Activated CD4-positive, alpha-beta T cell treated with anti-CD3 and anti-CD28 coated beads, Interleukin-2, amount 50 U/mL, for 24 hours (primary cell): ENCODE measurements at places on chromosomes 3 and 15.
A peak's percentile ranks its signal among the peaks of the same experiment; 100 is the strongest.

DNA sequence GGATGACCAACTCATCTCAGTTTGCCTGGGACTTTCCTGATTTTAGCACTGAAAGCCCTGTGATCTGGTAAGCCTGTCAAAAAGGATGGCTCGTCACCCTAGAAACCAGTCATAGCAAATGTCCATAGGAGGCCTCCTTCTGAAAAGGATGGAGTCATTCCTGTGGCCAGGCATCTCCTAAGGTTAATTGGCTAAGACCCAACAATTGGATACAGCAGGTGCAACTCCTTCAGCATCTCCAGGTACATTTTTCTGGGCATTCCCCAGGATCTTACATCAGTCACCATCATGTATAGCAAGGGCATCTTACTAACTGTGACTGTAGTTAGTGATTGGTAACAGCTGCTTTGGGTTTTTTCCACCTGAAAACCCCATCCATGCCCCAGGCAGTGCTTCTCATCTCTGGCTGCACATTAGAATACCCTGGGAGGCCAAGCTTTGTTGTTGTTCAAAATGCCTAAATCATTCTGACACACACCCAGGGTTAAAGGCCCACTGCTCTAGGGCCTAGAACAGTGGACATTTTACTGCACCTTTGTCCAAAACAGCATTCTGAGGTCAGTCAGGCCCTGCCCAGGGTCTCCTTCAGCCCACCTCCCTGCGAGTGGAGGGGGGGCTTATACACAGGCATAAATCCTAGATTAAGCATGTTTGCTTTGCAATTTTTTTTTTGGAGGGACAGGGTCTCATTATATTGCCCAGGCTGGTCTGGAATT, 28.3 kb upstream of the GALNT15 start:
- DNase-seq, result no peak

DNA sequence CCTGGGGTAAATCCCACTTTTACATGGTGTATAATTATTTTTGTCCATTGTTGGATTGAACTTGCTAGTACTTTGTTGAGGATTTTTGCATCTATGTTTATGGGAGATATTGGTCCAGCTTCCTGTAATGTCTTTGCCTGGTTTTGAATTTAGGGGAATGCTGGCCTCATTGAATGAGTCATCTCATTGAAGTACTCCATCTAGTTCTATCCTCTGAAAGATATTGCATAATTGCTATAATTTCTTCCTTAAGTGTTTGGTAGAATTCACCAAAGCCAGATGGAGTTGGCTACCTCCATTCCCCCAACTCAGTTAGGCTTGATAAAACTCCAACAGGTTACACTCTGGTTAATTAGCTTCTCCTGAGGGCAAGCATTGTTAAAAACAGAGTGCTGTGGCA, 237.4 kb upstream of the TGFBR2 start:
- DNase-seq, result no peak

DNA sequence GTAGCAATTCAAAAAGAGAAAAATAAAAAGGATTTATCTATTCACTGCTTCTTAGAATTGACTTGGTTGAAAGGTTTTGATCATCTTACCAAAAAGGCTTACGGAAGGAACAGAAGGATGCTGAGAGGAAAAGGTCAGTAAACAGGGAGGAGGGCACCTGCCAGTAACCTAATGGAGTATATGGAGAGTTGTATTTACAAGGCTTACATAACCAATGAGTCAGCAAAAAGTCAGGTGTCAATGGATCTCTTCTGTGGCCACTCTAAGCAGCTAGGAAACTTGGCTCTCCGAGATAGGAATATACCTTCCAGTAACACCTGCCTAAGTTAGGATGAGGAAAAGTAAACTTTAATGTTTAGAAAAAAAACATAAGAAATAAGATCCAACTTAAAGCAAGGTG, 80.5 kb upstream of the PLXND1 start:
- DNase-seq, result no peak

GRCh38 chr15:89412905-89413411, 78.3 kb upstream of the POLG start:
- DNase-seq, result no peak

DNA sequence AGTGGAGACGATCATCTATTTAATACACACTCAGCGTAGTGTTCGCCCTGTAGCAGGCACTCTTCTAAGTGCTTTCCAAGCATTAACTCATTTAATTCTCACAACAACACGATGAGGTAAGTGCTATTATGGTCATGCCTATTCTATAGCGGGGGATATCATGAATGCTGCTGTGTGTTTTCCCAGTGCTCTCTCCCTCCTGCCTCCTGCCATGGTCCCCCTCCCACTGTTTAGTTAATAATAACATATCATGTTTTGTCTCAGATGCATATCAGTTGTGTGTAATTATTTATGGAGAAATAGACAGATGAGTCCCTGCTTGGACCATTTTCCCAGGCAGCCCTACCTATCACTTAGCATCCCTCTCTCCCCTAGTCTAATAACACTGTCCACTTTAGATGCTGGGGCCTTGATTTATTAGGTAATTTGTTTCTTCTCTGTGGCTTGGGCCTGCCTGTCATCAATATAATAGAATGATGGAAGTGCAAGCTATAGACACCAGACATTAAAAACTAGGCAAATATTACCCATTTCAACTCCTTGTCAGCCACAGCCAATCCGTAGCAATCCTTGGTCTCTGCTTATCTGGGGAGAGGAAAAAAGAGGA, 122.9 kb upstream of the TLE3 start:
- DNase-seq, result no peak

GRCh38 chr3:149299938-149300801, 33.3 kb downstream of the TM4SF18 start:
- DNase-seq, result no peak

- DNase-seq, result no peak
Observed at GRCh38 chr15:101660005-101660404, 7.8 kb upstream of the TM2D3 start.

DNA sequence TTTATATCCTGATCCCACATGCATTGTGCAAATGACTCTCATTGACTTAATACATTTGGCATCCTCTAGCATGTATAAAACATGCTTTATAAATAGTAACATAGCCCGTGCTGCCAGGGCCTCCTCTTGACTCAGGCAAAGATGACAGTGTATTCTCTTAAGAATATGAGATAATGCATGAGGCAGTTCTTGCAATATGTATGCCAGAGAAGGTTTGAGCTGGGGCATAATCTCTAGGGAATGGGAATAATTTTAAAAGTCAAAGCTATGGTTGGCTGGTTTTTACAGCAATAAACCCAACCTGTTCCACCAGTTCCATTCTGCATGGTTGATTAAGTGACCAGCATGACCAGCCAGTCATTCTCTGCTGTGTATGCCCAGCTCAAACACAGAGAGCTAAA, 179.0 kb upstream of the PFN2 start:
- DNase-seq, result no peak

GRCh38 chr15:99755692-99756409, 22.6 kb upstream of the LYSMD4 start:
- peak; percentile 1 for DNase-seq

DNA sequence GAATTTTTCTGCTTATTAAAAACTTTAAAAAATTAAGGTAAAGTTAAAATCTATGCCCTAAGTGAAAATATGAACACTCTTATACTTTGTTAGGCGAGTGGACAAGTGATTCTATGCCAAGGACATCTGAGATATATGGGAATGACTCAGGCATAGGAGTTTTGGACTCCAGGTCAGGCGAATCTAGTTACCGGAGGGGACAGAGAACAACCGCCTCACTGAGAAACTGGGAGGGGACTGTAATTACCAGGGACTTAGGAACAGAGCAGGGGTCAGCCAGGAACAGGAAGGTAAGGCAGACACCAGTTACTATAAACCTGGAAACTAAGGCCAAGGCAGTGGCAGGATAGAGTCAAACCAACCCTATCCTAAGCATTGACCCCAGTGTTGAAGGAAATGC, 16.8 kb upstream of the ATP1B3 start:
- no peak for DNase-seq

GRCh38 chr15:70475921-70476320, 287.4 kb downstream of the UACA start:
- no peak for DNase-seq

DNA sequence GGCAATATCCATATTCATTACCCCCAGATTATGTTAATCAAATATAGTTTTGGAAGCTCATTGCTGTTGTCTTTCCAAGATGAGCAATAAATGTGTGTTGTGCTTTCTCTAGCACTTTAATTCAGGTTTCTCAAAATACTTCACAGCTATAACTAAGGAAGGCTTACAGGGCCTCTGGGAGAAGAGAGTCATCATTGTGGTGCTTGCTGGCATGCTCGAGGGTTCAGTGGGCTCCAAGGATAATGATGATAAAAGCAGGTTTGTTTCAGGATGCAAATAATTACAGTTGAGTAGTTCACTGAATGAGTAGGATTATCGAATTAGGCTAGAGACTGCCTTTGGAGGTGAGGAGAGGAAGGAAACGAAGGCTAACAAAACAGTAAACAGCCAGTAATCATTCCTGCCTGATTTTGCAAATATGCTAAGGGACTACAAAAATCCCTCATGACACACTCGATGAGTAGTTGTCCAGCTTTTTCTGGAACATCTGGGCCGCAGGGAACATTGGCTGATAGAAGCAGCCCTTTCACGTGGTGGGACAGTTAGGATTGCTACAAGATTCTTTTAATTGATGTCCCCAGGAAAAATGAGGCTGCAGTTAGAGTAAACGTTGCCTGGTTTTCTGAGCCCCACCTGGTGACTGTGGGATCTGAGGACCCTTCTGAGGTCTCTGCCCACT, 54.1 kb downstream of the SLC7A14 start:
- no peak for DNase-seq

GRCh38 chr3:156587760-156588069, 32.8 kb upstream of the SSR3 start:
- DNase-seq, result no peak

DNA sequence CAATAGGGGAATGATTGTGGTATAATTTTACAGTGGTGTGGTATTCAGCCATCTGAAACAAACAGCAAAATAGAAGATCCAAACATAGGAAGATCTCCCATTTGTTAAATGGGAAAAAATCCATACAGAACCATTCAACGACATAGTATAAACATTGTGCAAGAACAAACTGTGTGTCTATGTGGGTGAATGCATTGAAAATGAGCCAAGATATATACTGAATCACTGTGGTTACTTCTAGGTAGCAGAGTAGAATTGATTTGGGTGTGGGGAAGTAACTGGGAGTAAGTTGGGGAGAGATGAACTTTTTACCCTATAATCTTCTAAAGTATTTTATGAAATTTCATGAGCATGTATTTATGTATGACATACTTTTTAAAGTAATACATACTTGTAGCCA, 123.1 kb upstream of the UMPS start:
- DNase-seq, result no peak

- no peak for DNase-seq
Observed at GRCh38 chr3:157248590-157249422, 88.9 kb upstream of the CCNL1 start.

DNA sequence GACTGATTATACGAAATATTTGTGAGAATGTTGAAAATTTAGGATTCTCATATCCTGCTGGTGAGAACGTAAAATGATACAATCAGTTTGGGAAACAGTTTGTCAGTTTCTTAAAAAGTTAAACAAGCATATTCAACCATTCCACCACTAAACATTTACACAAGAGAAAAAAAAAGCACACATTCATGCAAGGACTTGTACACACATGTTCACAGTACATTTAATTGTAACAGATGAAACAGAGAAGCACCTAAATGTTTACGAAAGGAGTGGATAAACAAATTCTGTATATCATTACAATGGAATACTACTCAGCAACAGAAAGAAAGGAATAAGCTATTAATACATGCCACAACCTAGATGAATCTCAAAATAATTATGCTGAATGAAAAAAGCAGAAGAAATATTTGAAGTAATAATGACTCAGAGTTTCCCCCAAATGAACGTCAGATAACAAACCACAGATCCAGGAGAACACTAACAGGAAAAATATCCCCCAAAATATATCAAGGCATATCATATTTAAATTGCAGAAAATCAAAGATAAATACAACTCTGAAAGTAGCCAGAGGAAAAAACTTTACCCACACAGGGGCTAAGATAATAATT, 14.3 kb downstream of the ANKRD28 start:
- no peak for DNase-seq

GRCh38 chr3:126928921-126929474, 53.9 kb upstream of the PLXNA1 start:
- no peak for DNase-seq

DNA sequence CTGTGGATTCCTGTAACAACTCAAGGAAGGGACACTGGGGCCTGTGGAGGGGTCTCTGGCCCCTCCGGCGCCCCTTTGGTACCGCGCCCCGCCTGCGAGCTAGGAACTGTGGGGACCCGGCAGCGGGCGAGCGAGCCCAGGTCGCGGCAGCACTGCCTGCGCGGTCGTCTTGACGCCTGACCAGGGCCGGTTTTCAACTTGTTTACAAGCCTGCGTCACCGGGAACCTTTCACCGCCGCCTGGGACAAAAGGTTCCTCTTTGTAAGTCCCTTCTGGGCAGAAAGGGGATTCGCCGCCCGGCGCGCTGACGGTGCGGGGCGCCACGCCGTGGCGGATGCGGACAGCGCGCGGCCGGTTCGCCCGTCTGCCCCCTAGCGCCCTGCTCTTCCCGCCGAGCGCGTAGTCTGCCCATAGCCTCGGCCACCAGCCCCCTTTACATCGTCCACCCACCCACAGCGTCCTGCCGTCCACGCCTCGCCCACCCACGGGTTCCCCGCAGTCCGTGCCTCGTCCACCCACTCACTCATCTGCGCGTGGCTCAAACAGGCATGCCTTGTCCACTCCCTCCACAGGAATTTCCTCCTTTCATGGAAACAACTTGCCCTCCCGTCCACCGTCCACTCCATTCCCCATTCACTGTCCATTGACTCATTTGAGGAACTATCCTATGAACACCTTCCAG, 5.5 kb upstream of the CFAP100 start:
- no peak for DNase-seq

GRCh38 chr15:48823237-48823636, 12.4 kb upstream of the CEP152 start:
- no peak for DNase-seq

- DNase-seq, result no peak
Observed at GRCh38 chr15:84727429-84727828, 11.5 kb upstream of the SEC11A start.

DNA sequence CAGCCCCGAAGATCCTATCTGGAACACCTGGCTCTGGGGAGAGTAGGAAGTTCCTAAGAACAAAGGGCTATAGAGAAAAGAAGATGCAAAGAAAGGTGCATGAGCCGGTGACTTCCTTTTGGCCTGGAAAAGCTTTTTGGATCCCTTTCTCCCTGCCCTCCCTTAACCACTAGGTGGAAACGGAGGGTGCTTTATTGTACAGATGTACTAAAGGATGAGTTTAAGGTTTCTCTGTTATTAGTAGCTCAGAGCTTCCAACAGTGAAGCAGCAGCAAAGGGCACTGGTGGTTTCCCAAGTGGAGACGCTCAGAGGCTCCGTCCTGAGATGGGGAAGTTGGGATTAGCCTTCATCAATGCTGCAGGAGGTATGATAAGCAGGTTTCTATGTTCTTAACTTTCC, 5.9 kb upstream of the ADGRG7 start:
- no peak for DNase-seq

DNA sequence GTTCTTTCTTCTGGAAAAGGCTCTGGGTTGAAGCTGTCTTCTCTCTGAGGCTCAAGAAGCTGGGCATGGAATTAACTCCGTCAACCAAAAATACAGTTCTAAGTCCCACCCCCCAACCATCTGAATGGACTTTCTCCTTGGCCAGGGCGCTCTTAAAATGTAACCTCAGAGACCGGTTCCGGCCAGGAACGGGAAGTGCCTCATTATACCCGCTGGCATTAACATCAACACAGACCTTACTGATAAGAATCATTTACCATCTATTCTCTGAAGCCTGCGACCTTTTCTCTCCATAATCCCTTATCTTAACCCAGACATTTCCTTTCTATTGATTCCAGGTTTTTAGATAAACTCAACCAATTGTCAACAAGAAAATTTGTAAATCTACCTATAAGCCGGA, 64.7 kb downstream of the ATP1B3 start:
- DNase-seq, result no peak

GRCh38 chr15:31551323-31551722, 224.7 kb downstream of the KLF13 start:
- no peak for DNase-seq
